HL-60 (cell line): ENCODE measurements at places on chromosomes 2 and 18.

- no peak for DNase-seq
These were observed 191.2 kb upstream of the NABP1 start for GRCh38 chr2:191486584-191487320.

GRCh38 chr2:228916416-228917090 lies 354.5 kb downstream of the PID1 start:
- no peak for DNase-seq

- no peak for DNase-seq
These were observed 151.0 kb downstream of the CCBE1 start for GRCh38 chr18:59546188-59546587.

- no peak for DNase-seq
These were observed 155.4 kb upstream of the ACAA2 start for GRCh38 chr18:49968644-49969309.

GRCh38 chr2:36356990-36357846 lies 1.6 kb downstream of the CRIM1 start:
- DNase-seq, result no peak

GRCh38 chr2:24721470-24721869 lies 71.7 kb downstream of the PTRHD1 start:
- DNase-seq, result no peak

GRCh38 chr18:44840058-44840790 lies 159.5 kb downstream of the SETBP1 start:
- no peak for DNase-seq

DNA sequence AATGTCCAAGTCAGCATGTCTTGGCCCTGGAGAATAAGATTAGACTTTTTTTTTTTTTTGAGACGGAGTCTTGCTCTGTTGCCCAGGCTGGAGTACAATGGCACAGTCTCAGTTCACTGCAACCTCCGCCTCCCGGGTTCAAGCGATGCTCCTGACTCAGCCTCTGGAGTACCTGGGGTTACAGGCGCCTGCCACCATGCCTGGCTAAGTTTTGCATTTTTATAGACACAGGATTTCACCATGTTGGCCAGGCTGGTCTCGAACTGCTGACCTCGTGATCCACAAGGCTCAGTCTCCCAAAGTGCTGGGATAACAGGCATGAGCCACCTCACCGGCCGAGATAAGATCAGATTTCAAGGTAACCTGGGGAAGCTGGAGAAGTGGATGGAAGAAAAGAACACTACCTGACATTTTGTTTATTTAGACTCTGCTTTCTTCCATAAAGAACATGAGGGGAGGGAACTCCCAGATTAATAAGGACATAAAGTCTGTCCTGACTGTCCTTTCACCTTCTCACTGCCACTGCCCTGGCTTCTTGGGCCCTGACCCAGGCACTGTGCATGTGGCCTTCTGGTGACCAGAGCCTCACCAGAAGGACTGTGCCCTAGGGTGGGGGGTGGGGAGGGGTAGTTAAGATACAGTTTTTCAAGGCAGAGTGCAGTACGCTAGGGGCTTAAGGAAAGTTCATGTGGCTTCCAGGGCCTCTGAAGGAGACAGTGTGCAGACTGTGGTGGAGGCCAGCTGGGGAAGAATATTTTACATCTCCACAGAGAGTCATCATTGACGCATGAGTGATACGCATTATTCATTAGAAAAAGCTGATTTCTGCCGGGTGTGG lies 4.8 kb upstream of the IMPA2 start:
- DNase-seq, result no peak

GRCh38 chr2:205370726-205371125 lies 311.6 kb upstream of the NRP2 start:
- DNase-seq, result no peak

GRCh38 chr18:845152-845819 lies 33.2 kb upstream of the YES1 start:
- no peak for DNase-seq

DNA sequence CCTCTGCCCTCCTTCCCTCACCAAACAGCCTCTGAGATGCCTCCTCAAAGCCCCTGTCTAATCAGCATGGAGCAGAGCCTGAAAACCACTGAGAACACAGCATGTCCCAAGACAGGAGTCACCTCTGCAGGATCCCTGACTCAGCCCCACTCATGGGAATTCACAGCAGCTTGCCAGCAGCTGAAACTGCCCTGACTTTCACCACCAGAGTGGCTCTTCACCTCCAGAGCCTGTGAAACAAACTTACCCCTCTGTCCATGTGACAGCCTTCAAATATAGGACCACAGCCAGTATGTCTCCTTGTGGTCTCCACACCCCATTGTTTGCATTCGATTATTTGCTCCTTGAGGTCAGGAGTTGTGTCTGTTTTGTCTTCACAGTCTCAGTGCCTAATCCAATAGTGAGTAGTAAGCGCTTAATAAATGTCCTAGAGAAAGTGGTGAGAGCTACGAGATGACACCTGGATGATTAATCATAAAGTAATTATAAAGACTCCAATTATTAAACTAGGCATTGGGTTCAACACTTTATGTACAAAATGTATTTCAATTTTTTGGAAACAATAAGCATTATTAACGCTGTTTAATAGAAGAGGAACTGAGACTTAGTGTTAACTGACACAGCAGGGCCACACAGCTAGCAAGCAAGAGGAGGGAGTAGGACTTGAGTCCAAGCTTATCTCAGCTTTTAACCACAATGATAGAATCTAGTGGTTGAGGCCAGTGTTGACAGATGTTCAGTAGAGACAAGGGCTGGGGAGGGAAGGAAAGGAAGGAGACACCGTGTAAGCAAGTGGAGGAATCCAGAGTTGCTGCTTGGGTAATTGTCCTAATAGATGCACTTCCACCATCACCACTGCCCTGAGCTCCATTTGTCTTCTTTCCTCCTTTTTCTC lies 358.7 kb upstream of the TNP1 start:
- DNase-seq, result peak; percentile 91

DNA sequence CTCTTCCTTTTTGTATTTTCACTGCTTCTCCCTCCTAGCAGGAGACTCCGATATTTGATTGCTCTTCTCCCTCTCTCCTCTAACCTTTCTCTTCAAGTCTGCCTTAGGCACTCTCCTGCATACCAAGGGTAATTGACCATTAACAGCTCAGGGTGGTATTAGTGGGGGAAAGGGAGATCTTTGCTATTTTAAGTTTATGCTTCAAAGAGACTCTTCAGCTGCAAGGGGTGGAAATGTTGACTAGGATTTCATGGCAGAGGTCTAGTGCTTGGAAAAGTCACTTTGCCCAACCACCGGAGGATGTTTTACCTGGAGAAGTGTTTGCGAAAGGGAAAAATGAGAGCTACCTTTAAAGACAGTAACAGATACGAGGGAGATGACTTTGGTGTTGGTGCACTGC lies 453.7 kb downstream of the SLC4A3 start:
- DNase-seq, result no peak

GRCh38 chr2:202760848-202761247 lies 110.7 kb downstream of the ICA1L start:
- DNase-seq, result no peak

DNA sequence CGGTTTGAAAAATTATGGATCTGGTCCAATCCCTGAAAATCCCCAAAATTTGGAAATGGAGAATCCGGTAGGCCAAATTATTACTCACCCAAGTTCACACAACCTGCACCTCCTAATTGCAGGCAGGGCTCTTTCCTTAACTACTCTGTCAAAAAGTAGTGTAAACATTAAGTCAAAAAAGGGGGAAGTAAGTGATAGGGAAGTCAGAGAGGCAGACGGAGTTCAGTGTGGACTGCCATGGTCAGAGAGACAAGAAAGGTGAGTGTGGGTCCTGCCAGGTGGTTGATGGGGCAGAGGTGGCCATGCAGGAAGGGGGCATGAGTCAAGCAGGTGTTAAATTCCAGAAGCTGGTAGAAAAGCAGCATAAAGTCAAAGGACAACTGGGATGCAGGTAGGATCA lies 104.7 kb upstream of the STPG4 start:
- DNase-seq, result no peak

- DNase-seq, result no peak
These were observed 208.9 kb downstream of the ASB1 start for GRCh38 chr2:238635647-238636051.

GRCh38 chr2:103506812-103507211 lies 745.0 kb downstream of the TMEM182 start:
- no peak for DNase-seq

- no peak for DNase-seq
These were observed 294.5 kb downstream of the CCDC178 start for GRCh38 chr18:33146014-33146413.

DNA sequence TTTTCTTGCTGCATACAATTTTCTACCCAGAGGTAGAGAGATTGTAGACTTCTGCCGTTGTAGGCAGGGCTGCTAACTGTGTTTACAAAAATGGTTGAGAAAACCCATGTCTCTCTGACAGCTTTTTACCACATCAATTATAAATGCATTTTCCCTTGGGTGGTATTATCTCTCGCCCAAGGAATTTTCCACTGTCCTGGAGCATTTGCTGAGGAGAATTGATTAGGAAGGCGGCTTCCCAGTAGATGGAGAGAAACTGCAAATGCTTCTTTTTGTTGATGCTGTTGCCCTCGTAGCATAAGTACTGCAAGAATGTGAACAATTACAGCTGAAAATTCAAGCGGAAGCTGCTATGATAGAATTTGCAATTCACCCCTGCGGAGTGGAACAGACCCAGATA lies 1007.7 kb upstream of the KLHL29 start:
- no peak for DNase-seq
